Osteoblast (primary cell): ENCODE measurements at places on chromosomes 7 and 10. TPM values are rescaled to one million over a fixed set of nuclear protein-coding genes. Genes with fewer than 3 reads are reported as not detected.

DNA sequence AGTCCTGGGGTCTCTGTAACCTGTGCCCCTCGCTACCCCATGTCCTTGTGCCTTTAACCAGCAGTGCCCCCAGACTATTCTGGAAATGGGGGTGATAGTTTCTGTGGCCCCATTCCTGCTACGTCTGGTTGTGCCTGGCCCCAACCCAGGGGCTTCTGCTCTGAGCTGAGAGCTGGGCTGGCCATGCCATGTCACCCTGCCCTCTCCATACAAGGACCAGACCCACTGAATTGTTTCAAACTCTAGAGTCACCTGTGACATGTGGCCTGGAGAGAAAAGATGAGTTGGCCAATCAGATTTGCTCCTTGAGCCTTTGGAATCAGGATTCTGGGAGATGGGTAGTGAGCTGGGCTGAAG lies 108.6 kb downstream of the GRK5 start:
- no peaks in the 10 kb centered on the region for H3K27me3 ChIP-seq
- H3K4me3 ChIP-seq = no peak overlapping the region
- H3K36me3 ChIP-seq = no peaks in the 10 kb centered on the region
- H3K4me1 ChIP-seq = peaks cover 30% of the 10 kb centered on the region
- H3K27ac ChIP-seq = peak overlapping the region; percentile 97
- peak; percentile 14 for DNase-seq

- DNase-seq = no peak
- peaks cover 36% of the 10 kb centered on the region for H3K36me3 ChIP-seq
- no peak overlapping the region for H3K27ac ChIP-seq
- H3K4me3 ChIP-seq = no peak overlapping the region
- no peaks in the 10 kb centered on the region for H3K4me1 ChIP-seq
Observed at GRCh38 chr7:151137791-151138152, 29.7 kb downstream of the GBX1 start.

GRCh38 chr7:107982042-107982840 lies 20.7 kb downstream of the LAMB1 start:
- no peaks in the 10 kb centered on the region for H3K27me3 ChIP-seq
- no peak for DNase-seq
- no peaks in the 10 kb centered on the region for H3K4me1 ChIP-seq
- H3K27ac ChIP-seq = no peak overlapping the region
- H3K36me3 ChIP-seq = peaks cover 86% of the 10 kb centered on the region

GRCh38 chr10:26741368-26741767 lies 43.9 kb downstream of the PDSS1 start:
- no peak overlapping the region for H3K4me3 ChIP-seq
- DNase-seq = no peak
- peaks cover 31% of the 10 kb centered on the region for H3K36me3 ChIP-seq
- H3K4me1 ChIP-seq = peaks cover 3% of the 10 kb centered on the region

GRCh38 chr10:103281753-103282152 lies 4.8 kb downstream of the INA start:
- H3K27me3 ChIP-seq = peaks cover 76% of the 10 kb centered on the region
- no peaks in the 10 kb centered on the region for H3K36me3 ChIP-seq
- no peak overlapping the region for H3K4me3 ChIP-seq
- no peaks in the 10 kb centered on the region for H3K4me1 ChIP-seq
- no peak for DNase-seq
- H3K27ac ChIP-seq = no peak overlapping the region

GRCh38 chr10:103582331-103583123 lies 89.0 kb downstream of the NEURL1 start:
- DNase-seq = no peak
- H3K4me1 ChIP-seq = no peaks in the 10 kb centered on the region
- no peak overlapping the region for H3K4me3 ChIP-seq
- peaks cover 37% of the 10 kb centered on the region for H3K27me3 ChIP-seq

GRCh38 chr10:132728321-132728720 lies 57.6 kb downstream of the NKX6-2 start:
- H3K27ac ChIP-seq = no peak overlapping the region
- DNase-seq = no peak
- H3K27me3 ChIP-seq = no peaks in the 10 kb centered on the region

- no peak overlapping the region for H3K4me3 ChIP-seq
- H3K4me1 ChIP-seq = peaks cover 6% of the 10 kb centered on the region
- no peak for DNase-seq
- H3K36me3 ChIP-seq = no peaks in the 10 kb centered on the region
- no peak overlapping the region for H3K27ac ChIP-seq
Observed at GRCh38 chr7:79785556-79785955, 332.1 kb upstream of the MAGI2 start.

- no peaks in the 10 kb centered on the region for H3K36me3 ChIP-seq
- H3K27me3 ChIP-seq = no peaks in the 10 kb centered on the region
- H3K27ac ChIP-seq = peak overlapping the region; percentile 87
- peak overlapping the region; percentile 25 for H3K4me3 ChIP-seq
Observed at GRCh38 chr10:93999401-93999851, 5.7 kb downstream of the PLCE1 start.

GRCh38 chr10:12193193-12193592 lies 2.5 kb downstream of the NUDT5 start:
- H3K27me3 ChIP-seq = no peaks in the 10 kb centered on the region
- H3K4me3 ChIP-seq = no peak overlapping the region
- DNase-seq = no peak
- H3K36me3 ChIP-seq = no peaks in the 10 kb centered on the region
- peaks cover 28% of the 10 kb centered on the region for H3K4me1 ChIP-seq

DNA sequence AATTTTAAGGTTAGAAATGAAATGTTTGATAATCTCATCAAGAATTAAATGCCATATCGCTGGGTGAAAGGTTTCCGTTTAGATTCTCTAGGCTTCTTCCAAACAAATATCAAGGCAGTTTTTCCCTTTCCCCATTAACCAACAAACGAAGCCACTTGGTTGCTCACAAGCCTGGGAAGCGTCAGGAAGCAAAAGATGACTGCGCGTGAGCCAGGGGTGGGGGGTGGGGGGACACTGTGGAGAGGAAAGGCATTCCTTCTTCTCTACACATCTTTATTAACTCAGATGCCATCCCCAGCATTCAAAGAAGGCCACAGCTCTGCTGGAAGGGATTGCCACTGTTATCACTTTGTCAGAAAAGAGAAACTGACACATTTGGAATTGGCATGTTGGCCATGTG lies 207.1 kb downstream of the TRIL start:
- DNase-seq = peak; percentile 65
- no peaks in the 10 kb centered on the region for H3K27me3 ChIP-seq
- no peaks in the 10 kb centered on the region for H3K36me3 ChIP-seq
- peaks cover 22% of the 10 kb centered on the region for H3K4me1 ChIP-seq

GRCh38 chr7:74412056-74412455 lies 41.6 kb upstream of the GTF2IRD1 start:
- no peak overlapping the region for H3K4me3 ChIP-seq
- no peak for DNase-seq
- H3K27me3 ChIP-seq = no peaks in the 10 kb centered on the region
- no peak overlapping the region for H3K27ac ChIP-seq
- H3K4me1 ChIP-seq = no peaks in the 10 kb centered on the region
- H3K36me3 ChIP-seq = no peaks in the 10 kb centered on the region

DNA sequence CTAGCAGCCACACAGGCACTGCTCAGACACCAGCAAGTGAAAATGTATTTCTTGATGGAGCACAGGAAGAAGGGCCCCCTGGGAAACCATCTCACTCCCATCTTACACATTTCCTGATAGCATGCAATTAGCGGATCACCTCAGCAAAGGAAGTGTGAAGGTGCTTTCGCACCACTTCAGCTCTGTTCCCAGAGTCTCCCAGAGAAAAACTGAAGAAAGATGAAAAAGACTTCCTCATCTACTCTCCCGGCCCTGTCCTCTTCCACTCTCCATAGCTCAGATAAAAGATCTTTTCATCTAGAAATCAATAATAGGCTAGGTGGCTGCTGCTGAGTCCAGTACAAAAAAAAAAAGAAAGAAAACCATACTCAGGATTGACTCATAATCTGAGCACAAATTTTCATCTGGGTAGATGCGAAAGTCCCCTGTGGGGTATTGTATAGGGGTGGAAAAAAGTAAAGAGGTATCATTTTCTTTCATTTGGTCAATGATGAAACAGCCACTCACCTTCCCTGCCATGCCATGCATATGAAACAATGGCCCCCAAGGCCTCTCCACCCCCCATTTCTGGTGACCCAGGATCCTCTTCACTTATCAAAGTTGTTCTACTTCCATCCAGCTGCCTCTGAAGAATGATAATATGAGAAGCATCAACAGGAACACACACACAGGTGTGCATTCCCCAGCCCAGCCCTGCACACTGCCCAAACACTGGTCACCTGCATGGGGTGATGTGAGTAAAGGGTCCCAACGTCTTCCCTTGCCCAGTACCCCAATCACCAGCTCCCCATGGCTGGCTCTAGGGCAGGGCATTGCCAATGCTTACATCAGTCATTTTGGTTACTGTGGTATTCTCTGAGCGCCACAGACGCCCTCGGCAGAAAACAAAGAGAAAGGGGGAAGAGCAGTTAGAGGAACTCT lies 48.8 kb upstream of the DGKI start:
- no peak for DNase-seq
- H3K4me1 ChIP-seq = peaks cover 11% of the 10 kb centered on the region
- no peak overlapping the region for H3K4me3 ChIP-seq
- H3K27ac ChIP-seq = no peak overlapping the region
- peaks cover 79% of the 10 kb centered on the region for H3K36me3 ChIP-seq

- peak; percentile 57 for DNase-seq
- H3K27me3 ChIP-seq = peaks cover 27% of the 10 kb centered on the region
- H3K4me1 ChIP-seq = no peaks in the 10 kb centered on the region
- no peak overlapping the region for H3K27ac ChIP-seq
- H3K4me3 ChIP-seq = no peak overlapping the region
- H3K36me3 ChIP-seq = no peaks in the 10 kb centered on the region
Observed at GRCh38 chr10:126598009-126598408, 72.5 kb downstream of the C10orf90 start.

DNA sequence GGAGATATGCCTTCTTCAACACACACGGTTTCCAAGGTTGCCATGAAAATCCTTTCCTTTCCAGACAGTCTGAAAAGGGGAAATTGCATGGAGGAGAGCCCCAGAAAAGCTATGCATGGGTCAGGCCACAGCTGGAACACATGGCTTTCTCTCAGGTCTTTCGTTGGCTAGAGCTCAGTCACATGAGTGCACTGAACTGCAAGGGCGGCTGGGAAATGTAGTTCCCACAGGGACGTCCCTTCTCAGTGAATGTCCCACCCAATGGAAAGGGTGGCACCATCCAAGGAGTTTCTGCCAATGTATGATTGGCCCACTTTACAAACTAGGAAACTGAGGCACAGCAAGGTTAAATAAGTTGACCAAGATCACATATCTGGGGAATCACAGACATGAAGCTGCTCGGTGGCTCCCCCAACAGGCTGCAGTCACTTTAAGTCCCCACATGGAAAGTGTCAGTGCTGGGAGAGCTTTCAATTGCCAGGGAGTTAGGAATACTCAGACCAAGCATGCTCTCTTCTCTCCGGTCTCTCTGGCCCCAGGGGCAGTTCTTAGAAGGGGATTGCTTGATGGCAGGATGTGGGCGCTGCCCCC lies 571.3 kb downstream of the GLRX3 start:
- no peak for DNase-seq
- no peaks in the 10 kb centered on the region for H3K36me3 ChIP-seq
- H3K27ac ChIP-seq = no peak overlapping the region
- no peaks in the 10 kb centered on the region for H3K27me3 ChIP-seq
- no peaks in the 10 kb centered on the region for H3K4me1 ChIP-seq
- H3K4me3 ChIP-seq = no peak overlapping the region

- peak; percentile 91 for DNase-seq
- peak overlapping the region; percentile 77 for H3K4me3 ChIP-seq
- no peaks in the 10 kb centered on the region for H3K27me3 ChIP-seq
- no peaks in the 10 kb centered on the region for H3K36me3 ChIP-seq
- H3K27ac ChIP-seq = peak overlapping the region; percentile 88
- peaks cover 54% of the 10 kb centered on the region for H3K4me1 ChIP-seq
Observed at GRCh38 chr7:41705109-41705901, 2.4 kb upstream of the INHBA start.

GRCh38 chr10:3135006-3135405 lies 37.6 kb downstream of the PITRM1 start:
- no peaks in the 10 kb centered on the region for H3K27me3 ChIP-seq
- DNase-seq = peak; percentile 13
- H3K27ac ChIP-seq = no peak overlapping the region
- peaks cover 96% of the 10 kb centered on the region for H3K36me3 ChIP-seq
- H3K4me1 ChIP-seq = peaks cover 3% of the 10 kb centered on the region
- no peak overlapping the region for H3K4me3 ChIP-seq

- H3K36me3 ChIP-seq = no peaks in the 10 kb centered on the region
- H3K27me3 ChIP-seq = no peaks in the 10 kb centered on the region
- no peak overlapping the region for H3K27ac ChIP-seq
- peak; percentile 45 for DNase-seq
- H3K4me3 ChIP-seq = no peak overlapping the region
Observed at GRCh38 chr10:61669849-61670248, 7.1 kb downstream of the CABCOCO1 start.

GRCh38 chr7:27788437-27788836 lies 48.5 kb downstream of the TAX1BP1 start:
- H3K4me3 ChIP-seq = no peak overlapping the region
- peaks cover 39% of the 10 kb centered on the region for H3K36me3 ChIP-seq
- H3K27ac ChIP-seq = no peak overlapping the region
- H3K4me1 ChIP-seq = peaks cover 13% of the 10 kb centered on the region
- no peaks in the 10 kb centered on the region for H3K27me3 ChIP-seq

- no peaks in the 10 kb centered on the region for H3K36me3 ChIP-seq
- H3K4me3 ChIP-seq = no peak overlapping the region
- no peaks in the 10 kb centered on the region for H3K4me1 ChIP-seq
- no peak overlapping the region for H3K27ac ChIP-seq
- H3K27me3 ChIP-seq = no peaks in the 10 kb centered on the region
- peak; percentile 79 for DNase-seq
Observed at GRCh38 chr10:132224343-132225072, 37.8 kb downstream of the DPYSL4 start.

GRCh38 chr10:83193026-83193425 lies 946.3 kb upstream of the GHITM start:
- no peak for DNase-seq
- H3K27me3 ChIP-seq = no peaks in the 10 kb centered on the region
- no peak overlapping the region for H3K4me3 ChIP-seq
- no peaks in the 10 kb centered on the region for H3K36me3 ChIP-seq
- H3K4me1 ChIP-seq = no peaks in the 10 kb centered on the region

DNA sequence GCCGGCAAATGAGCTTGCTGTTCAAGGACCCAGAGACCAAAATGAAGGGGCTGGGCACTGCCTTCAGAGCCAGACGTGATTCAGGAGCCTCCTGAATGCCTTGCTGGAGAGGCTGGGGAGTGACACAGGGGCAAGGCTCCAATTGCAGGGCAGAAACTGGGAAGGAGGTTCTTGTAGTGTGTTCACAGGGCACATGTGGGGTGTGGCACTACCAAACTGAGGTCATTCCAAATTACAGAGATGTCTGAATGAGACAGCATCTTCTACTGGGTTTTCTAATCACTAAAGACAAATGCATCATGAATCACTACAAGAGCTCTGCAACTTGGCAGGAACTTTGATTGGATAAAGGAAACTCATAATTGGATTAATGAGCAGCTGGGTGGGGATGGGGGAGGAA lies 17.8 kb downstream of the CRTAC1 start:
- no peaks in the 10 kb centered on the region for H3K4me1 ChIP-seq
- H3K36me3 ChIP-seq = no peaks in the 10 kb centered on the region
- H3K4me3 ChIP-seq = no peak overlapping the region
- DNase-seq = no peak

PPP1R17 gene
- total RNA-seq = not detected in 2 replicates

CXCL12 gene
- total RNA-seq = 288 and 358 TPM in 2 replicates

ADARB2 gene
- total RNA-seq = not detected in 2 replicates

EN2 gene
- under 0.01 TPM in 1 of 2 replicates, not detected in the other for total RNA-seq

PNLIPRP3 gene
- total RNA-seq = 0.59 and 0.72 TPM in 2 replicates

CD36 gene
- 22.8 and 39.8 TPM in 2 replicates for total RNA-seq

PNLIPRP1 gene
- total RNA-seq = not detected in 2 replicates

GBX1 gene
- not detected in 2 replicates for total RNA-seq

AEBP1 gene
- total RNA-seq = 219 and 267 TPM in 2 replicates

RPEL1 gene
- 0.29 and 0.36 TPM in 2 replicates for total RNA-seq
